Astrocyte (in vitro differentiated cells and primary cell): ENCODE measurements at places on chromosomes 6 and 20. TPM values are rescaled to one million over a fixed set of nuclear protein-coding genes. Genes with fewer than 3 reads are reported as not detected.
A peak's percentile ranks its signal among the peaks of the same experiment; 100 is the strongest.

GRCh38 chr6:39530201-39530759 is 194.9 kb downstream of the KIF6 start:
- peak; percentile 55 for DNase-seq

- H3K4me3 ChIP-seq, result no peak overlapping the region
- no peak overlapping the region for H3K27ac ChIP-seq
- DNase-seq, result peak; percentile 61
- no peaks in the 10 kb centered on the region for H3K27me3 ChIP-seq
- H3K36me3 ChIP-seq, result no peaks in the 10 kb centered on the region
Observed at GRCh38 chr6:11096109-11096508, 2.5 kb downstream of the SMIM13 start.

Gene MUC22
- 0.05 TPM in 1 of 2 replicates, not detected in the other for total RNA-seq

Gene MAFB
- total RNA-seq, result 2.9 TPM in 2 replicates
